ENCODE measurements at places on chromosomes 3 and 15. TPM values are rescaled to one million over a fixed set of nuclear protein-coding genes. Genes with fewer than 3 reads are reported as not detected.

GRCh38 chr3:52920841-52921240, 23.5 kb upstream of the STIMATE start:
- peak overlapping the region; percentile 73 for H3K27ac ChIP-seq
- no peaks in the 10 kb centered on the region for H3K27me3 ChIP-seq
- peaks cover 1% of the 10 kb centered on the region for H3K4me1 ChIP-seq
- no peak overlapping the region for H3K4me3 ChIP-seq
- DNase-seq: no peak

DNA sequence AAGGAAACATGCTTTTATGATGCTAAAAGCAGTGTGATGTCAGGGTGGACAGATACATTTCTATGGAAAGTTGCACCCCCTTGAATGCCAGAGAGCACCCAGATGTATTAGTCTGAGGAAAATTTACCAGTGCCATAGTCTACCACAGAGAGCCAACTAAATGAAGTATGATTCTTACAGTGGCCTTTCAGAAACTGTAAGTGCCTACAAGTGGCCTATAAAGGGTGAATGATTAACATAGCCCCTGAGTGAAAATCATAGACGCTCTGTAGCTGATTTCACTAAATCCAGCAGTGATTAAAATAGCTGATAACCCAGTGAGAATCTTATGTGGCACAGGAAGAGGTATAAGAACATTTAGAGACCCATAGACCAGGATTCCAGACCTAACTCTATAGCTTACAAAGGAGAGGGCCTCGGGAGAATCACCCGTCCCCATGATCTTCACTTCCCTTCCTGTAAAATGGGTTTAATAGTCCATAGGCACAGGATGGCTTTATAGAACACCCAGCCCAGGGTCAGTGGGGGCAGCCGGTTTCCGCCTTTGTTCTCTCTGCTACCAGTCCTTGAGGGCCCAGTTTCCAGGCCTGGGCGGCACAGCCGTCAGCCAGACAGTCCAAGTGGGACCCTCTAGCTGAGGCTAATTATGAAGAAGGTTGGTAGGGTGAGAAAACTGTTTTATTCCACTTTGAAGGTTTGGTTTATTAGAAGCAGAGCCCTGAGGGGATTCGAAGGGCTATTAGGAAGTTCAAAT, 35.5 kb upstream of the CACNA2D3 start:
- H3K27ac ChIP-seq: no peak overlapping the region
- peaks cover 29% of the 10 kb centered on the region for H3K27me3 ChIP-seq
- no peak overlapping the region for H3K4me3 ChIP-seq
- H3K36me3 ChIP-seq: no peaks in the 10 kb centered on the region
- DNase-seq: no peak

Gene GPR171
- total RNA-seq: 83.7 TPM

Gene IL20RB
- total RNA-seq: 2.0 TPM

Gene LRTM1
- total RNA-seq: not detected
